ENCODE measurements at places on chromosomes 6 and 20. TPM values are rescaled to one million over a fixed set of nuclear protein-coding genes. Genes with fewer than 3 reads are reported as not detected.

DNA sequence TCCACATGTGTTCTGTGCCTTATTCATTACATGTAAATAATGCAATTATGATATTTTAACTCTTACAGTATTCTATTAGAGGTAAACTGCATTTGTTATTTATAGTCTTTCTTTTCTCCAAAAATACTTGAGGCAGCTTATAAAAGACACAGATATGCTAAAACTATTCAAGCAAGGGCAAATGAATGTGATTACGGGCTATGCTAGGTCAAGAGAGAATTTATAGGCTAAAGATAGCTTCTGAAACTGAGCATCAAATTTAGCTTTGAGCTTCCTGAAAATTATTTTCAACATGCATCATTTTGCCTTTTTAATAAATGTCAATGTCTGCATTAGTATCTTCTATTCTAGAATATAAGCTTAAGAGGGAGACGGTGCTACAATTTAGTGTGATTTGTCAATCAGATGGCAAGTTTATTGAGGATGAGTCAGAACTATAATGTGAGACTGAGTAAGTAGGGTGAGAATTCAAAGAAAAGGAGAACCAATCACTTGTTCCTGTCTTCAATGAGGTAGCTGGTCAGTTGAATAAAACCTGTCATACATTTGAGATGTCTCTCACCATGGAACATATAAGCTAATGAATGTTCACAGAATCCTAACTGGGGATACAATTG is 669.4 kb upstream of the CITED2 start:
- H3K4me3 ChIP-seq = no peak overlapping the region
- H3K4me1 ChIP-seq = peaks cover 39% of the 10 kb centered on the region
- no peaks in the 10 kb centered on the region for H3K27me3 ChIP-seq
- no peak overlapping the region for H3K27ac ChIP-seq

DNA sequence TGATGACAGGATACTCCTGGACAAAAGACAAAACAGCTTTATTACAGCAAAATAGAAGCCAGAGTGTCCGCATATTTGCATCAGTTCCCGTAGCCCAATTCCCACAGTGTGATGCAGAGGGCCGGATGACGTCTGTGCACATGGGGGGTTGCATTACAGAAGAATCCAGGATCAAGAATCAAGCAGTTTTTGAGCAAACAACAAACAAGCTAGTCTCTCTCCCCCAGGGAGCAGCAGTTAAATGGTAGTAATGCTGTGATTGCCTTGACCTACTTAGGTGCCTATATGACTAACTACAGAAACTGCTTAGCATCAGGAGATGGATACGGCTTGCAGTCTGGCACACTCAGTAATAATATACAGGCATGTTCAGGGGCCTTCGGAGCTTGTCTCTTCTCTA is 3.2 kb upstream of the SDHAF4 start:
- no peak overlapping the region for H3K4me3 ChIP-seq
- H3K36me3 ChIP-seq = peaks cover 3% of the 10 kb centered on the region
- peaks cover 14% of the 10 kb centered on the region for H3K4me1 ChIP-seq

DNA sequence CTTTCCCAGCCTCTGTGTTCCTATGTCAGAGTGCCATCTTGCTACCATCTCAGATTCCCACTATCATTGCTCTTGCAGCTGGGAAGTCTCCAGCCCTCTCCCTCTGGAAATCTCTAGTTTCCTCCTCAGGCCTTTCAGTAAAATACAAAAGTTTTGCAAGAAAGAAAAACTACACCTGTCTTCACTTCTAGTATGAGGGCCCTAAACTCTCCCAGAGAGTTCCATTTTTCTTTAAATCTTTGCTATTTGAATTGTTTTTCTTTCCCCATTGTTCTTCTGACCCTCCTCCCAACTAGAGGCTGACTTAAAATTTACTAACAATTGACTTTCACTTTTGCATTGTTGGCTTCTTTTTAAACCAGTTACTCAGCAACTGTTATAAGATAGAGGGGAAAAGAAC is 62.8 kb downstream of the LY86 start:
- no peak overlapping the region for H3K4me3 ChIP-seq
- no peak for DNase-seq

DNA sequence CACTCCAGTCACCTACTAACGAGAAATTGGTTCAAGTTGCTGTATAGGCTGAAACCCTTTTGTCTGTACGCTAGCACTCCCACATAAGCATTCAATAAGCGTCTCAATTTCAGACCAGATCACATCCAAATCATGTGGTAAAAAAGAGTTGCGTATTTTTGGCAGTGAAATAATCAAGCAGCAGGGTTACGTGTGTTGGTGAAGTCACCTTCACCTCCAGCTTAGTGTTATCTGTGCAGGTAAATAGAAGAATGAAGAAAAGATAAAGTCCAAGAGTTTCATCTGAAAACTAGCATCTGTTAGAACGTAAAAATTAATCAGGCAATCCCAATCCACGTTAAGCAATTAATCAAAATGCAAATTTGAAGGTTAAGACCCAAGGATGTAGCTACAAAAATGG is 11.3 kb downstream of the SSR1 start:
- DNase-seq = no peak
- H3K27me3 ChIP-seq = no peaks in the 10 kb centered on the region
- H3K36me3 ChIP-seq = peaks cover 50% of the 10 kb centered on the region
- no peaks in the 10 kb centered on the region for H3K4me1 ChIP-seq

GRCh38 chr6:144993870-144994269 is 708.7 kb downstream of the UTRN start:
- no peak overlapping the region for H3K4me3 ChIP-seq
- H3K27me3 ChIP-seq = peaks cover 2% of the 10 kb centered on the region
- no peak overlapping the region for H3K27ac ChIP-seq
- H3K36me3 ChIP-seq = no peaks in the 10 kb centered on the region

- no peak overlapping the region for H3K4me3 ChIP-seq
- H3K27me3 ChIP-seq = no peaks in the 10 kb centered on the region
- H3K36me3 ChIP-seq = no peaks in the 10 kb centered on the region
- peaks cover 19% of the 10 kb centered on the region for H3K4me1 ChIP-seq
- DNase-seq = peak; percentile 92
Observed at GRCh38 chr6:41683523-41684310, 45.4 kb downstream of the MDFI start.

- H3K27ac ChIP-seq = no peak overlapping the region
- no peak overlapping the region for H3K4me3 ChIP-seq
- DNase-seq = no peak
- H3K4me1 ChIP-seq = peaks cover 2% of the 10 kb centered on the region
Observed at GRCh38 chr6:149380523-149380922, 19.5 kb upstream of the SUMO4 start.

DNA sequence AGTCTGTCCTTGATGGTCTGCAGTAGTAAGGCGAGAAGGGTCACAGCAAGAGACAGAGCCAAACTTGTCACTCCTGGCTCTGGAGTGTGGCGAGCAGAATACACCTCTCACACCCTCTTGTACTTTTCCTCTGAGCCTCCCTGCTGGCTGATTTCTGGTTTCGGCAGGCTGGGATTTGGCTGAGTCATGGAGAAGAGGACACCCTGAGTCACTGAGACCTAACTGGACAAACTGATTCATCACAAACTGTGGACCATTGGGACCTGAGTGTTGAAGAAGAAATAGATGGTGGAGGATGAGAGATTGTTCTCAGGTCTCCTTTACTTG is 101.7 kb downstream of the F13A1 start:
- DNase-seq = no peak
- H3K27me3 ChIP-seq = no peaks in the 10 kb centered on the region
- H3K27ac ChIP-seq = no peak overlapping the region
- H3K4me1 ChIP-seq = peaks cover 1% of the 10 kb centered on the region
- no peak overlapping the region for H3K4me3 ChIP-seq

GRCh38 chr6:38057994-38058393 is 238.5 kb downstream of the ZFAND3 start:
- H3K4me3 ChIP-seq = no peak overlapping the region
- DNase-seq = no peak
- no peak overlapping the region for H3K27ac ChIP-seq
- peaks cover 4% of the 10 kb centered on the region for H3K4me1 ChIP-seq
- no peaks in the 10 kb centered on the region for H3K27me3 ChIP-seq

DNA sequence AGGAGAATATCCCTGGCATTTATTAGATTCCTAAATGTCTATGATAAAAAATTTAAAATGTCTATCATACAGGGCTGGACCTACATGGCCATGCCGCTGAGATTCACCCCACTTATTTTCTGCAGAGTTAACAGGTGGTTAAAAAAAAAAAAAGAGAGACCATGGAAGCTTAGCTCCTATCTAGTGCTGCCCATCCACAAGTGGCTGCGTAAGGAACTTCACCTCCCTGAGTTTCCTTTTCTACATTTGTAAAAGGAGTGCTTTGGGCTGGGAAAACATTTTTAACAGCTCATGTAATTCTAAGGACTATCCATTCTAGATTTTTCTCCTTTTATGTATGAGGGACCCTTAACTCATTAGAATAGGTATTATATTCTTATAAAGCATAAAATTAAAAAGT is 534.1 kb downstream of the MMUT start:
- peaks cover 19% of the 10 kb centered on the region for H3K27me3 ChIP-seq
- H3K27ac ChIP-seq = no peak overlapping the region
- H3K36me3 ChIP-seq = no peaks in the 10 kb centered on the region

DNA sequence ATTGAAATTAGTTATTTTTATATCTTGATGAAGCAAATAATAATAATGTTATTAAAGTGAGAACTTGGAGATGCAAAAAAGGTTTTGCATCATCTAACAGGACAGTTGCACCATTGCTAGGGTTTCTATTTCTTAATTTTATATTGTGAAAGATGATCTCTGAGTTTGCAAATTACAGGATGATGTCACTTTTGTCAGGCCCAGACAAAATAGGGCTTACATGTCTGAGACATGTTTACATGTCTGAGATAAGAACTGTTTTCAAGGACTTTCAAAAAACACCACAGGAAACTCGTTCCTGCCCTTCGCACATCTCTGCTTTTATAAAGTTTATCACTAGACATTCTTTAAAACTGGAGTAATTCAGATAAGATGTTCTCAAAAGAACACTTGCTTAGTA is 1075.8 kb upstream of the MANEA start:
- no peak overlapping the region for H3K4me3 ChIP-seq
- peaks cover 5% of the 10 kb centered on the region for H3K27me3 ChIP-seq
- no peaks in the 10 kb centered on the region for H3K36me3 ChIP-seq
- no peak overlapping the region for H3K27ac ChIP-seq
- no peaks in the 10 kb centered on the region for H3K4me1 ChIP-seq

DNA sequence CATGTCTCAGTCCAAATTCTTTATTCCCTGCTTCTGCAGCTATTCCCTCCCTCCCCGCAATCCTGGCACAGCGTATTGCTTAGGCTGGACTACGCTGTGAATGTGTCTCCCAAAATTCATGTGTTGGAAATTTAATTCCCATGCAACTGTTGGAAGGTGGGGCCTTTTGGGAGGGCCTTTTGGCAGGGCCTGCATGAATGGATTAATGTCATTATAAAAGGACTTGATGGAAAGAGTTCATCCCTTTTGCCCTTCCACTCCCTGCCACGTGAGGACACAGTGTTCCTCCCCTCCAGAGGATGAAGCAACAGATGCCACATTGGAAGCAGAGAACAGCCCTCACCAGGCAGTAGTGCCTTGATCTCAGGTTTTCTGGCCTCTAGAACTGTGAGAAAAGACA is 20.4 kb upstream of the NOTCH4 start:
- peaks cover 35% of the 10 kb centered on the region for H3K27me3 ChIP-seq
- peaks cover 7% of the 10 kb centered on the region for H3K4me1 ChIP-seq
- H3K4me3 ChIP-seq = no peak overlapping the region

- no peak overlapping the region for H3K4me3 ChIP-seq
- H3K36me3 ChIP-seq = no peaks in the 10 kb centered on the region
- DNase-seq = no peak
- H3K27me3 ChIP-seq = no peaks in the 10 kb centered on the region
- H3K4me1 ChIP-seq = no peaks in the 10 kb centered on the region
Observed at GRCh38 chr6:126100386-126100785, 114.0 kb downstream of the TRMT11 start.

GRCh38 chr6:34897716-34898115 is 8.7 kb downstream of the ANKS1A start:
- no peaks in the 10 kb centered on the region for H3K27me3 ChIP-seq
- H3K36me3 ChIP-seq = no peaks in the 10 kb centered on the region
- no peak overlapping the region for H3K4me3 ChIP-seq
- H3K27ac ChIP-seq = no peak overlapping the region
- DNase-seq = no peak
- peaks cover 3% of the 10 kb centered on the region for H3K4me1 ChIP-seq

DNA sequence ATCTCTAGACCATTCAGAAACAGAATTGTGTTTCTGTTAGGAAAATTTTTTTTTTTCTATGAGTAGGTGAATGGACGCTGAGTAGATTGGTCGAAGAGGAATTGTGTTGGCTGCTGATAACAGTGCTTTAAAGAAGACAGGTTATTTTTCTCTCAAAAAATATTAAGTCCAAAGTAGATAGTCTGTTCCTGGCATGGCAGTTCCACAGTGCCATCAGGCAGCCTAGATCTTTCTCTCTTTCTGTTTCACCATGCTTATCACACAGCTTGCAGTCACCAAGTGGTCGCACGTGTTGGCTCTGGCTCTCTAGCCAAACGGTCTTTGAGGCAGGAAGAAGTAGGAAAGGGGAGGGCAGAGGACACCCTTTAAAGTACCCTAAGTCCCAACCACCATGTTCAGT is 22.4 kb upstream of the SERINC3 start:
- H3K4me3 ChIP-seq = no peak overlapping the region
- no peak overlapping the region for H3K27ac ChIP-seq
- no peak for DNase-seq
- H3K36me3 ChIP-seq = no peaks in the 10 kb centered on the region
- H3K27me3 ChIP-seq = no peaks in the 10 kb centered on the region

DNA sequence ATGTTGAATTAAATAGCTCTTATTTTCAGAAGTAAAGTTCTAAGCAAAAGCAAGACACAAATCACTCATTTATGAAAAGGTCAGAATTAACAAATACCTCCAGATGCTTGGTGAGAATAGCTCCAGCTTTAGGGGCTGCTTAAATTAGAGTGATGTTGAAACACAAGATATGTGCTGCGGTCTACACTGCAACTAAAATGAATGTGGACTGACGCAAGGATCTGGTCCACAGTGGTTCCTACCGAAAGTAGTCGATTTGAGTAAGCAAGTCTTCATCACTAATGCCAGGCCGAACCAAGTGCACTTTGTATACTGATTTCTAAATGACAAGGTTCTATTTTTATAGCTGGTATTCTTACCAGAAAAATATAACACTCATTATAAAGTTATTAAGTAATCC is 96.3 kb downstream of the PRDM1 start:
- H3K27ac ChIP-seq = peak overlapping the region; percentile 56
- DNase-seq = no peak
- no peaks in the 10 kb centered on the region for H3K27me3 ChIP-seq
- H3K36me3 ChIP-seq = peaks cover 9% of the 10 kb centered on the region
- H3K4me1 ChIP-seq = peaks cover 16% of the 10 kb centered on the region

DNA sequence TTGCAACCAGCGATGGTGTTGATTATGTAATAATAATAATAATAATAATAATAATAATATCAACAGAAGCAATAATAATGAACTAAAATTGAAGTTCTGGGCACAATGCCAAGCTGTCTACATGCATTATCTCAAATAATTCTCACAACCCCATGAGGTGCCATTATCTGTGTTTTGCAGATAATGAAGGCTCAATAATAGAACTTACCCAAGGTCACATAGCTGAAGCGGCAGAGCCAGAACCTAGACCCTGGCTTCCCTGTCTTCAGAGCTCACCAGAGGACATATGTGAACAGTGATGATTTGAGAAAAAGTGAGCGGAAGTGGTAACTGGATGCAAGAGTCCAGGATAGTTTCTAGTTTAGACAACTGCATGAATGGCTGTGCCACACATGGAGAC is 91.0 kb downstream of the HIVEP1 start:
- peaks cover 2% of the 10 kb centered on the region for H3K36me3 ChIP-seq
- H3K4me1 ChIP-seq = peaks cover 20% of the 10 kb centered on the region
- no peak for DNase-seq
- no peaks in the 10 kb centered on the region for H3K27me3 ChIP-seq
- no peak overlapping the region for H3K27ac ChIP-seq

The SMLR1 gene
- not detected for total RNA-seq

The RGS17 gene
- total RNA-seq = 2.9 TPM

The SYNCRIP gene
- total RNA-seq = 94.0 TPM

The HLA-DMA gene
- 3.0 TPM for total RNA-seq

The TMC2 gene
- total RNA-seq = not detected

The BTN1A1 gene
- not detected for total RNA-seq

The PRR18 gene
- not detected for total RNA-seq

Measured in osteocyte (in vitro differentiated cells).